ENCODE measurements at places on chromosomes 2 and 18.
A peak's percentile ranks its signal among the peaks of the same experiment; 100 is the strongest.

DNA sequence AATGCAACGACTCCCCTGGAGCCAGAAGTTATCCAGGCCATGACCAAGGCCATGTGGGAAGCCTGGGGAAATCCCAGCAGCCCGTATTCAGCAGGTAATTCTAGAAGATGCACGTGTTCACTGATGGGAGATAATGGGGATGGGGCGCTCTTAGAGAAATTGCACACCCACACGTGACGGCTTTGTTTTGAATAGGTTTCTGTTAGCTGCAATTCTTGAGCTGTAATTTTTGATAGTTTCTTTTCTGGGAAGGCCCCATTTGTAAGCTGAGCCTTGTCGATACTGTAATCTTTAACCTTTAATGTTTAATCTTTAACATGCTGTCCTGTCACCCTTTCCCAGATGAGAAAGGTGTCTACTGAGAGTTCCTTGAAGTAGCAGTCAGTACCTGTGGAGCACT is 3.6 kb downstream of the SCLY start:
- DNase-seq, result no peak

DNA sequence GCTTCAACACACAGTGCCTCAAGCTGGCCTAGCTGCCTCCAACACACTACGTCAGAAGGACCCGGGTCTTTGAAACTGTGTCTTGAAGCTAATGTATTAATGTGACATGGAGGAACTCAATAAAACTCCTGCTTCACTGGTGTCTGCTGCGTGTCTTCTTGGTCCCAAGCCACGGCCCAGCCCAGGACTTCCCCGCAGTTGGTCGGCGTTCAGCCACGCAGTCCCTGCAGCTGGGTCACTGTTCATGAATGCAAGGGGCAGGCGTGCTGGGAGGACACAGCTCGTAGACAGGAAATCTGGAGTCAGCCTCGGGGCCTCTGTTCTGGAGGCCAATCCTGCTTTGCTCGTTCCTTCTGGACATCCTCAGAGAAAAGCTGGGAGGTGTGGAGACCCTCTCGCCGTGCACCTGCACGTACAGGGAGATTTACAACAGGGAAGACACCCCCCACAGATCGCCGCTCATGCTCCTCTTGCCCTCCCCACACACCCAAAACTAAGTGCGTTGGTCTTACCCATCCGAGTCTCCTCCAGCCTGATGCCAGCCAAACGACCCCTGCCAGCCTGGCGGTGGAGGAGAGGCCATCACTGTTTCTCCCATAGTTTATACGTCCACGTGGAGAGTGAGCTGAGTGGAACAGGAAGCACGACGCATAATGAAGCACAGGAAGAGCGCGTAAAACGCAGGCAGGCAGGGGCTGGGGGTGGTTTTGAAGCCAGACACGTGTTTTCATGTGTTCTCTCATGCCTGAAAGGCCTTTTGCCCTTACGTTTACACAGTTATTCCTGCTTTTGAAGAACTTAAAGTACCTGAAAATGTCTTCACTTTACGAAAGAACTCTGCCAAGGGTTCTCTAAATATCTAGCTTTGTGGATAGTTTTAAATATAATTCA is 39.7 kb downstream of the ADI1 start:
- peak; percentile 46 for DNase-seq

DNA sequence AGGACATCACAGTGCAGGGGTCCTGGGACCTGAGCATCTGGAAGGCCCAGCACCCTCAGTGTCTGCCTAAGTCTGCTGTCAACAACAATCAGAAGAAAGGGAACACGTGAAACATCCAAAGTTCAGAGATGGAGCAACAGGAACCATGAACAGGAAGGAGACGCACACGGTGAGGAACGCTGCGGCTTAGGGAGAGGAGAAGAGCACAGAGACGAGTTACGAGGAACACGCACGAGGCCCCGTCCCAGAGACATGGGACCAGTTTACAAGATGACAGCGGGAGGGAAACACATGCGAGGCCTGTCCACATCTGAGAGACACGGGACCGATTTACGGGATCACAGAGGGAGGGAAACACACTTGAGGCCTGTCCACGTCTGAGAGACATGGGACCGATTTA is 2.9 kb upstream of the KCNG2 start:
- no peak for DNase-seq

DNA sequence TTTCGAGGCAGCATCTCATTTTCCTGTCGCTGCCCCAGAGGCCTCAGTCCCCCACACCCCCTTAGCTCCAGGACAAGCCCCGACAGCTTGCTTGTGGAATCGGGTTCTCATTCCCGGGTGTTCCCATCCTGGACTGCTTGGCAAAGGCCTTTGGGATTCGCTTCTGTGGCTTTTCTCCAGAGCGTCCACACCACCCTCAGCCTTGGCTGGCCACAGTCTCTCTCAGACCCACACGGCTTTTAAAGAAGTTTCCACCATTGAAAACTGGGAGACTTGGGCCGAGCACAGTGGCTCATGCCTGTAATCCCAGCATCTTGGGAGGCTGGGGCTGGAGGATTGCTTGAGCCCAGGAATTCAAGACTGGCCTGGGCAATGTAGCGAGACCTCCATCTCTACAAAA is 2.7 kb downstream of the ESPNL start:
- no peak for DNase-seq

- peak; percentile 22 for DNase-seq
Observed at GRCh38 chr2:173226899-173227698, 127.6 kb upstream of the CDCA7 start.

- no peak for DNase-seq
Observed at GRCh38 chr2:205702576-205702975, 20.3 kb downstream of the NRP2 start.

GRCh38 chr2:1553671-1554295 is 140.5 kb downstream of the TPO start:
- no peak for DNase-seq

GRCh38 chr2:41521211-41521610 is 526.6 kb upstream of the PKDCC start:
- DNase-seq, result no peak

- DNase-seq, result no peak
Observed at GRCh38 chr2:27271631-27272340, 3.4 kb upstream of the DNAJC5G start.

- DNase-seq, result no peak
Observed at GRCh38 chr18:64380117-64380516, 231.2 kb upstream of the LINC00305 start.

GRCh38 chr2:182933629-182934028 is 67.2 kb upstream of the FRZB start:
- no peak for DNase-seq

DNA sequence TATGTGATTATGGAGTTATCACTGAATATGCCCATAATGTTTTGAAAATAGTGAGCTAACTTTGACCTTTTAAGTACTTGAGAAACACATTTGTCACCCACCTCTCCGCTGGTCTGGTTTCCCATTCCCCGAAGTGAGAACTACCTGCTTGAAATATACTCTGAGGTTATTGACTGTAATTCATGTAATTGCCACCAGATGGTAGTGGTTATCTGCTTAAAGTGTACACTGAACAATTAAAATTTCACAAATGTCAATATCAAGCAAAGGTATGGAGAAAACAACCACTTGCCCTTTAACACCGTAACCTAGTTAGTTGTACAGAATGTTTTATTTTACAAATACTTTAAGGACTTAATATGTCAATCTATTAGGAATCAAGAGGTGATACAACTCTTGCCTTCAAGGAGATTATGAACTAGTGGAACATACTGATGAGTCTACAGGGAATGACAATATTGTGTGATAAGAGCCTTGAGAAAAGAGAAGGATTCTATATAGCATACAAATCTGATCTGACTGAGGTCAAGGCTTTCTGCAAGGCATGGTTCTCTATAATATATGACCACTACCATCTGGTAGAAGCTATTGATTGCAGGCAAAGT is 316.8 kb upstream of the KCNH7 start:
- DNase-seq, result peak; percentile 25

- no peak for DNase-seq
Observed at GRCh38 chr2:200306196-200306930, at the start of gene SPATS2L. TSS of gene SPATS2L (plus strand) at chr2:200306693. CDS start at chr2:200389245, 82,552 bp downstream.

DNA sequence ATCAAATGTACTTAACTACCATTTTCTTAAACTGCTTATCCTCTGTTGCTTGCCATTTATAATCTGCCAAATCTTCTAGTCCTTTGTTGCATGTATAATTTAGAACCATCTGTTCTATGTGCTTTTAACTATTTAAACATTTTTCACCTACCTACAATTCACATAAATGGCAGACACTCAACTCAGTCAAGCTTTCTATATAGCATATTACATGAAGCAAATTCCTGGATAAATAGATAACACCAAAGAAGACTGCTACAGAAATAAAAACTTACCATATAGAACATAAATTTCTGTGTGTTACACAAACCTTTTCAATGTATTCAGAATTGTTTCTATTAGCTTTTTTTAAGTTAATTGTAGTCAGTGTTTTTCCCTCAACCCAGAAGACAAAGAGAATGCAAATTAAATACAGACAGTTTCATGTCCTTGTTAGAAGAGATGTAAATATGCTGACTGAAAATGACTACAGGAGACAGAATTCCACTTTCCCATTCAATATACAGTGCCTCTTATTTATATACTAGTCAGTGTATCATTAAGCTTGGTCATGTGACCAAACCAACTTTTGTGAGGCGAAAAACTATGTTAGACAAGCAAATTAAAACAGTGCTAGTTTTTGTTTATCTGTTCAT is 2.6 kb downstream of the BAZ2B start:
- no peak for DNase-seq

GRCh38 chr18:50895350-50896045 is 16.6 kb downstream of the ME2 start:
- DNase-seq, result no peak

DNA sequence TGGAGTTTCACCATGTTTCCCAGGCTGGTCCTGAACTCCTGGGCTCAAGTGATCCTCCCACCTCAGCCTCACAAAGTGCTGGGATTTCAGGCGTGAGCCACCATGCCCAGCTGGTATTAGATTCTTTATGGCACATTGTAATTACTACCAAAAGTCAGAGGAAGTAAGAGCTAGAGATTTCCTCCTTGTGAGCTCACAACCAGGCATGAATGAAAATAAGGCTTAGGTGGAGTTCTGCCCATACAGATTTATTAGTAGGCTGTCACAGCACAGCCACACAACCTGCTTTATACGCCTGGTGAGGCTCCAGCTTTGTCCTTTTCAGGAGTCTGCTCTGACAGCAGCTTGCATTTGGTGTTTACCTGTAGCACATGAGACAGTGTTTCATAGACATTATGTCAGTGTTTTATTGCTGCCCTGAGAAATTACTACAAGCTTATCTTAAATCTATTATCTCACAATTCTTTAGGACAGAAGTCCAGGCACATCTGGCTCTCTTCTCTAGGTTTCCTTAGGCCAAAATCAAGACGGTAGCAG is 156.6 kb downstream of the TANC1 start:
- no peak for DNase-seq

DNA sequence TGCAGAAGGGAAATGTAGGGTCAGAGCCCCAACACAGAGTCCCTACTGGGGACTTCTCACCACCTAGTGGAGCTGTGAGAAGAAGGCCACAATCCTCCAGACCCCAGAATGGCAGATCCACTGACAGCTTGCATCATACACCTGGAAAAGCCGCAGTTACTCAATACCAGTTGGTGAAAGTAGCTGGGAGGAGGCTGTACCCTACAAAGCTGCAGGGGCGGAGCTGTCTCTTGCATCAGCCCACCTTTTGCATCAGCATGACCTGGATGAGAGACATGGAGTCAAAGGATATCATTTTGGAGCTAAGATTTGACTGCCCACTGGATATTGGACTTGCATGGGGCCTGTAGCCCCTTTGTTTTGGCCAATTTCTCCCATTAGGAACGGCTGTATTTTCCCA is 237.3 kb downstream of the CALCRL start:
- DNase-seq, result no peak
